ENCODE measurements at places on chromosomes 1 and 21. TPM values are rescaled to one million over a fixed set of nuclear protein-coding genes. Genes with fewer than 3 reads are reported as not detected.

KRTAP19-7 gene
- polyA plus RNA-seq = not detected

MANEAL gene
- 37.0 TPM for polyA plus RNA-seq

SH2D1B gene
- not detected for polyA plus RNA-seq

H6PD gene
- 4.6 TPM for polyA plus RNA-seq

LCK gene
- not detected for polyA plus RNA-seq

HHIPL2 gene
- polyA plus RNA-seq = 1.3 TPM

NES gene
- polyA plus RNA-seq = 9.9 TPM

OLFM3 gene
- polyA plus RNA-seq = 8.9 TPM

KPNA6 gene
- 17.3 TPM for polyA plus RNA-seq

GREM2 gene
- 0.62 TPM for polyA plus RNA-seq

Data from neural cell (in vitro differentiated cells).